Liver (tissue), 10 donors: ENCODE measurements at places on chromosomes 7 and 10. TPM values are rescaled to one million over a fixed set of nuclear protein-coding genes. Genes with fewer than 3 reads are reported as not detected.
A peak's percentile ranks its signal among the peaks of the same experiment; 100 is the strongest.

The FAM237B gene
- polyA plus RNA-seq, result not detected

DNA sequence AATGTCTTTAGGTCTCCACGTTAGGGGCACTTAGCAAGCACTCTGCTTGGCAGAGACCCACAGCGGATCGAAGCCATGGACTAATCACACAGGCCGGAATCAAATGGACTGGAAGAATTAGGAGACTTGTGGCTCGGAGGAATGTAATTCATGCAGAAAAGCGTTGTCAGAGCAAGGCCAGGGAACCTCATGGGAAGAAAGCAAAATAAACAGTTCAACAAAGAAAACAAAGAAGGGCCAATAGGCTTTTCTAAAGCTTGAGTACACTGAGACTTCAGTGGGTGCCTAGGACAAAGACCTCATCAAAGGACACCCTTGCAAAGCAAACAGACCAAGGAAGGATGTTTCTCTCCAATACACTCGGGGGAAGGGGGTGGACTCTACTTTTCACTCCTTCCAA lies 171.1 kb downstream of the GLI3 start:
- no peak overlapping the region for H3K27ac ChIP-seq
- H3K4me3 ChIP-seq, result no peak overlapping the region
- no peaks in the 10 kb centered on the region for H3K4me1 ChIP-seq
- H3K27me3 ChIP-seq, result no peaks in the 10 kb centered on the region
- no peaks in the 10 kb centered on the region for H3K36me3 ChIP-seq

GRCh38 chr10:63143987-63144386 lies 10.9 kb downstream of the NRBF2 start:
- peaks cover 3% of the 10 kb centered on the region for H3K36me3 ChIP-seq
- peaks cover 6% of the 10 kb centered on the region for H3K4me1 ChIP-seq
- no peaks in the 10 kb centered on the region for H3K27me3 ChIP-seq
- no peak for DNase-seq

GRCh38 chr10:16497911-16498310 lies 23.8 kb downstream of the C1QL3 start:
- no peaks in the 10 kb centered on the region for H3K4me1 ChIP-seq
- DNase-seq, result no peak
- no peaks in the 10 kb centered on the region for H3K27me3 ChIP-seq
- no peaks in the 10 kb centered on the region for H3K36me3 ChIP-seq
- no peak overlapping the region for H3K27ac ChIP-seq
- H3K4me3 ChIP-seq, result no peak overlapping the region

- H3K27me3 ChIP-seq, result peaks cover 4% of the 10 kb centered on the region
- no peaks in the 10 kb centered on the region for H3K36me3 ChIP-seq
- DNase-seq, result no peak
- H3K4me3 ChIP-seq, result no peak overlapping the region
- peaks cover 4% of the 10 kb centered on the region for H3K4me1 ChIP-seq
Observed at GRCh38 chr10:123429706-123430221, 236.4 kb upstream of the GPR26 start.

The CCDC3 gene
- 12.3 TPM for polyA plus RNA-seq

DNA sequence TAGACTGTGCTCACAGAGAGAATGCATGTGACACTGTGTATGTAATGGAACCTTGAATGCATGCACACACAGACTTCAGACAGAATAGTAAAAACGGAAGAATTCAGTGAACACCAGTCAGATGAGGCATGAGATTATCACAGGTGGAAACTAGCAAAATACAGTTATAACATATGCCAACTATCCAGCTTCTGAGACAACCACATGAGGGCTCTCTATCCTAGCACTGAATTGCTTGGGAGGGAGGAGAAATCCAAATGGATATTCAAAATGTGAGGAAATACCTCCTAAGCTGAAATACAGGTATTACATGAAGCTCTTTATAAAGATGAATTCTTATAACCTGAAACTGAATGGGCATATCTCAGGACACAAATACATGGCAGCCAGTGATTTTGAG lies 30.6 kb downstream of the GARS1 start:
- H3K4me1 ChIP-seq, result no peaks in the 10 kb centered on the region
- DNase-seq, result no peak
- H3K27ac ChIP-seq, result no peak overlapping the region
- H3K27me3 ChIP-seq, result no peaks in the 10 kb centered on the region
- peaks cover 53% of the 10 kb centered on the region for H3K36me3 ChIP-seq

DNA sequence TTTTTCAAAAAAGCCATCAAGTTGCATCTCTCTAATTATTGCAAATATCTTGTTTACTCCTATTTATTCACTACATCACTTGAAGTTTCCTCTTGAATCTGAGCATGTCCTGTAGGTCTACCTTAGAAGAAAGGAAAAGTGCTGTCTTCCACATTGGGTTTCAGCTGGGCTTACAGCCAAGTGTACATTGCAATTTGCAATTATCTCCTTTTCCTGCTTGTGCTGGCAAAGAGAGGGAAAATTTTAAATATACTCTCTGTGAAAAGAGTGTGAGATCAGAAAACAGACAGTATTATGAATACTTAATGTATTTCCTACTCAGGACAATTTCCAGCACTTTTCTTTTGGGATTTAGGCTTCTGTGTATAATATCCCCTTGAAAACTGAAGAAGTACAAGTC lies 839.7 kb downstream of the CNTNAP2 start:
- no peak overlapping the region for H3K27ac ChIP-seq
- no peaks in the 10 kb centered on the region for H3K27me3 ChIP-seq
- no peaks in the 10 kb centered on the region for H3K4me1 ChIP-seq
- H3K36me3 ChIP-seq, result no peaks in the 10 kb centered on the region

The GJC3 gene
- polyA plus RNA-seq, result 0.20 TPM

DNA sequence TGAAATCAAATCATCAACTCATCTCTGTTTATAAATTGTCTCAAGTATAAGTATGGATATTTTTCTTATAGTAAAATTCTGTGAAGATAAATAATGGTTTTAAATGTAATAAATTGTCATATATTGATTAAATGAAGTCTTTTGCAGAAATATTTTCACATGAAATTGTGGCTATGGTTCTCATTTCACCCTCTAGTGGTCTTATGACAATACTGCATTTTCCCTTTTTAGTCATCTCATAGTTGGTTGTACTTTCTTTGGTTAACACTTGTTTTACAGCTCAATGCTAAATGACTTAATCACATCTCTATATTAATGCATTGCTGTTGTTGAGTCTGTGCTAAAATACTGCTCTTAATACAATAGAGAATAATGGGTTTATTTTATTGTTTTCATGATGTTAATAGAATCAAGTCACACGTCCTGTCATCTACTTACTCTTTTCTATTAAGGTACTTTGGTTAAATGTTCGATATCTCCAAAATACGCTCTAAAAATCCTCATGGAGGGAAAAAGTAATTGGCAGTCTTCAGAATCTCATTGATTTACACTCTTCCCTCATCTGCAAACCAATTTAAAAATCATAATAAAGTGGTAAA lies 38.0 kb upstream of the CACNA2D1 start:
- H3K27ac ChIP-seq, result no peak overlapping the region
- H3K4me1 ChIP-seq, result no peaks in the 10 kb centered on the region
- no peaks in the 10 kb centered on the region for H3K36me3 ChIP-seq
- DNase-seq, result no peak

DNA sequence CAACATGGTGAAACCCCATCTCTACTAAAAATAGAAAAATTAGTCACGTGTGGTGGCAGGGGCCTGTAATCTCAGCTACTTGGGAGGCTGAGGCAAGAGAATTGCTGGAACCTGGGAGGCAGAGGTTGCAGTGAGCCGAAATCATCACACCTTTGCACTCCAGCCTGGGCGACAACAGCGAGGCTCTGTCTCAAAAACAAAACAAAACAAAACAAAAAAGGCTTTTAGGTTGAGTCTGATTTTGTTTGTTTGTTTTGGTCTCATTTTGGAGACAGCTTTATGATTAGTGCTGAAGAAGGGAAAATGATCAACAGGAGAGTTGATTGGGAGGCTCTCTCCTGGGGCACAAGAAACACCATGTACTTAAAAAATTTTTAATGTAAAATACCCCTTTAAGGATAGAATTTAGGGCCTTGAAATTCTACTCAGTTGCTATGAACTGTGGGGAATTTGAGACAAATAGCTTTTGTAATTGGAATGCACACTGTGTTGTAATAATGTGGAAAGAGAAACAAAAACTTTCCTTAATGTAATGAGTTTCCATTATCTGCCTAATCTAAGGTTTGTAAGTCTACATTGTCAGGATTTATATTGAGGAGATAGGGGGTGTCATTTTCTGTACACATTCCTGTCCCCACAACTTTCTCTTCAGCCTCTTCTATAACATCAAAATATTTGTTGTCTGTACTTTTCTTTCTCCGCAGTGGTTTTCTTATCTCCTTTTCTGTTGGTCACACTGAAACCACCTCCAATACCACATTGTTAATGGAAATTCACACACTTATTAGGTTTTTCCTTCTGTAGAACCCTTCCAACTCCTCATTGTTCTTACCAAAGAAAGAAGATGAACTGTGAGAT lies 41.3 kb downstream of the ARID5B start:
- no peaks in the 10 kb centered on the region for H3K36me3 ChIP-seq
- H3K4me1 ChIP-seq, result peaks cover 10% of the 10 kb centered on the region
- H3K27ac ChIP-seq, result peak overlapping the region; percentile 78
- H3K27me3 ChIP-seq, result no peaks in the 10 kb centered on the region
- no peak for DNase-seq
- peak overlapping the region; percentile 47 for H3K4me3 ChIP-seq

The PRPS1L1 gene
- polyA plus RNA-seq, result not detected

DNA sequence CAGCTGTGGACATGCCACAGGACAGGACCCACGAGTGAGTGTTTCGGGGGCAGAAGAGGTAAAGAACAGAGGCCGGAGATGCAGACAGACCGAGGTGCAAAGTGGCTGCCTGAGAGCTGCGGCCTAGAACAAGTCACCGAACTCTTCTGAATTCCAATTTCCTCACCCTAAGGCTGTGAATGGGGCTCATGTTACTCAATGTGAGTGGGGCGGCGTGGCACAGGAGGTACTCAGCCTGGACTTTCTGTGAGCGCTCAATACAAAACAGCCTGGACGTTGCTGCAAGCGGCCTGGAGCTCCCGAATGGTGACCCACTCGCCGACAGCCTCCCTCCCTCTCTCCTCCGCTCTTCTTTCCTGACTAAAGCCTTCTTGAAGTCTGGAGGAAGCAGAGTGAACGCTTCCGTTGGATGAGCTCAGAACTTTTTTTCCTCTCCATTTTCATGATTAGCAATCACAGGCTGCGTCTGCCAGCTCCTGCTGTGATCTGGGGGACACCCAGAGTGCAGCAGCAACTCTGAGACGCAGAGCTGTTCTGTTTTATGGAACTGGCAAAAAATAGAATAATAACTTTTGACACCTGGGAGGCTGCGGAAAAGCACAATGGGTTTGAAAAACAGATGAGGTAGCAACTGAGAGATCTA lies 108.5 kb downstream of the PTPRN2 start:
- no peak overlapping the region for H3K4me3 ChIP-seq
- H3K36me3 ChIP-seq, result no peaks in the 10 kb centered on the region
- no peak for DNase-seq
- H3K27me3 ChIP-seq, result no peaks in the 10 kb centered on the region

The LDB3 gene
- not detected for polyA plus RNA-seq

DNA sequence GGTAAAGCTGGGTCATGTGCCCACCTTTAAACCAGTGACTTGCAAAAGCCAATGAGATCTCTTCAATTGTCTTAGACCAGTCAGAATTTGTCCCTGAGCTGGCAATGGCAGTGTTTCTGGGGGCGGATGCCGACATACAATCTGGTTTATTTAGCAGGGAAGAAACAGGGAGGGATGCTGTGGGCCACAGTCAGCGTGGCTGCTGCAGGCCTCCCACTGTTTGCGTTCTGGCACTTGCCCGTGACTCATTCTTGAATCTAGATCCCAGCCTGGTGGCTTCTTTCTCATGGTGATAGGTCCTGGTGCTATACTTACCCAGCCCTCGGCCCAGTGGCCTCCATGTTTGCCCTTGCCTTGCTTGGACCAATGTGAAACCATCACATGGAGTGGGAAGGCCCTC lies 3.1 kb upstream of the CPA1 start:
- H3K4me1 ChIP-seq, result no peaks in the 10 kb centered on the region
- DNase-seq, result no peak
- H3K4me3 ChIP-seq, result no peak overlapping the region
- no peaks in the 10 kb centered on the region for H3K36me3 ChIP-seq
